Stimulated activated CD8-positive, alpha-beta memory T cell treated with anti-CD3 and anti-CD28 coated beads, Interleukin-7, amount 100 ng/mL, for 1 hour (primary cell): ENCODE measurements at places on chromosomes 11 and 22.

GRCh38 chr22:48843640-48844039 is 984.0 kb downstream of the BRD1 start:
- DNase-seq = no peak

DNA sequence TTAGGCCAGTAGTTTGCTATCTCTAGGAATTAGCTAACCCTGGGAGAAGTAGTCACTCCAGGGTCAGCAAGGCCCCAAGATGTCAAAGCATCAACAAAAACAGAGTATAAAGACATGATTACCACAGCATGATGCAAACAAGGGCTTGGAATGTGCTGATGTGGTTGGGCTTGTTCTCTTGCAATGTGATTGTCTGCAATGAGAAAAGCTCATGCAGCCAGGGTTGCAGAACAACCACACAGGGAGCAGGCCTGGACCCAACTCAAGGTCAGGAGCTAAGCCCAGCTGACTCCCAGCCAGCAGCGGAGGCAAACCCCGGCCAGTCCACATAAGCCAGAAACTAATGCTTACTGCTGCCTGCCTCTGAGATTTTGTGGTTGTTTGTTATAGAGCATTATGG is 132.4 kb upstream of the ZC3H12C start:
- DNase-seq = no peak

DNA sequence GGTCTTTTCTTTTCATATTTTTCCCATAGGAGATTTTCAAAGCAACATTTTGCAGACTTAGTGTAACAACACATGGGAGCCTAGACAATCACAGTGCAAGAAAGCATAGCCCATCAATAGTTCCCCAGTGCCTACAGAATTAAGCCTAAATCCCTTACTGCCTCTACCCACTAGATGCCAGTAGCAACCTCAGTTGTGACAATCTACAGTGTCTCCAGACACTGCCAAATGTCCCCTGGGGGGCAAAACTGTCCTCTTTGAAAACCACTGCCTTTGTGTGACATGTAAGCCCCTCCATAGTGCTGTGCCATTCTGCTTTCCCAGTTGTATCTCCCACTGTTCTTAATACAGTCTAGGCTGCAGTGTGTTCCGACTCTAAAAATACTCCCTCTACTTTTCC is 1329.0 kb downstream of the LRRC4C start:
- DNase-seq = no peak

DNA sequence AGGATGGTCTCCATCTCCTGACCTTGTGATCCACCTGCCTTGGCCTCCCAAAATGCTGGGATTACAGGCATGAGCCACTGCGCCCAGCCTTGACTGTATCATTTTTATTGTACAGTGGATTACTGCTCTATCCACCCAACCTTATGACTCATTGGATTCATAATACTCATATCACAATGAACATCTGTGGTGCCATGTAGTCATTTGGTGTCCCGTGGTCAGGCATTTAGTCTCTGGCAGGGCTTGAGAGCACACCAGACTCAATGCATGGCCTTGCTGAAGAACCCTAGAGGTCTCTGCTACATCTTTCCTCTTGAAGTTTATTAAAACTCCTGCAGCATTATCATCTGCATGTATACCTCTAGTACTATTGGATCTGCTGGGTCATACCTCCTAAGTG is 98.0 kb upstream of the LDLRAD3 start:
- no peak for DNase-seq

DNA sequence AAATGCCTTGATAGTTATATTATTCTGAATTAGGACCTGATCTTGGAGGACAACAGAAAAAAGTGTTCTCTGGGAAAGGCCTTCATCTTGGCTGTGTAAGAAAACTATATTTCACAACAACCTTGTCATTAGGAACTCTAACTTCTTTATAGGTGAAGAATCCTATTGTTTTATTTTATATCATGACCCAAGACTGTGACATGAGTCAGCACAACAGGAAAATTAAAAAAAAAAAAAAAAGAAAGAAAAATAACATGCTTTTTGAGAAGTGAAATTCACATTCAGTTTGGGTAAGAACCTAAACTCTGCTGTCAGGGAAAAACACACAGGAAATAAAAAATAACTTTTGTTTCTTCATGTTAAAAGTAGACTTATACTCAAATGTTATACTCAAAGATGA is 11.7 kb upstream of the FOLR2 start:
- DNase-seq = no peak

GRCh38 chr22:46763051-46763705 is 728 bp downstream of the TBC1D22A start:
- no peak for DNase-seq

GRCh38 chr11:105324156-105324555 is 184.6 kb upstream of the CARD18 start:
- DNase-seq = no peak

GRCh38 chr22:37109242-37109917 is at the start of gene TMPRSS6:
TSS of gene TMPRSS6 (minus strand) at chr22:37109713. CDS start at chr22:37103417, 6,296 bp downstream.
- DNase-seq = no peak

- DNase-seq = no peak
These were observed 11.8 kb upstream of the KCNJ11 start for GRCh38 chr11:17400048-17400775.
